ENCODE measurements at places on chromosomes 2 and 18.

DNA sequence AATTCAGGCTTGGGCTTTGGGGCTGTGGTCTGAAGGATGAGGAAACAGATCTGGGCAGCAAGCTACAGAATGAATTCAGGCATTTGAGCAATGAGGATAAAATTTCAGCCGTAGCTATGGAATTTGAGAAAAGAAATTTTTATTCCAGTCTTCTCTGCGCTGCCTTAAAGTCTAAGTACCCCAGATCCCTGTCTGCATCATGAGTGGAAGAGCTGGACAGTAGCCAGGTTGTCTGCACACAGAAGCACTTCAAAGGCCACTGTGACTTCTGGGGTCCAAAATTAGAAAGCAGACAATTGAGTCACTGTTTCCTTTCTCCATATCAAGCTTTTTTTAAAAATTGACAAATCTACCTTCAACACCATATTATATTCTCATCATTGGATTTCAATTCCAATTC is 787.6 kb upstream of the GCFC2 start:
- DNase-seq, result no peak

GRCh38 chr2:161946489-161947107 is 127.4 kb downstream of the DPP4 start:
- peak; percentile 32 for DNase-seq

GRCh38 chr2:217090024-217090473 is 230.2 kb upstream of the TNP1 start:
- no peak for DNase-seq

GRCh38 chr2:10028988-10029874 is 14.1 kb upstream of the KLF11 start:
- DNase-seq, result peak; percentile 31

- DNase-seq, result no peak
Observed at GRCh38 chr18:2111456-2111855, 459.8 kb downstream of the METTL4 start.

DNA sequence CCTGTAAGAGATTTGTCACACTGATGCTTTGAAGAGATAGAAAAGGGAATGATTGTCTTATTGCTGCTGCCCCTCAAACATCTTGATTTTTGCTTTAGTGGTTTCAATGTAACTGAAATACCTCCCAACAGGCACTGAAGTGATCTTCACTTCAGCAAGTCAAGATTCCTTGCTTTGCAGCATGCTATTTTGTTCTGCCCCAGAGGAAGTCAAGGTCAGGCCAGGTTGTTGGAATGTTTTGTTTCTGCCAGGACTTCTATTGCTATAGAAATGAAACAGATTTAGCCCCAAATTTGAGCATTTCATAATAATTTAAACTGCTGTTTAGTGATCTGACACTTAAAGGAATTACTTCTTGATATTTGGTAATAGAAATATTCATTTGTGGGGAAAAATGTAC is 277.6 kb downstream of the ZNF804A start:
- DNase-seq, result no peak

DNA sequence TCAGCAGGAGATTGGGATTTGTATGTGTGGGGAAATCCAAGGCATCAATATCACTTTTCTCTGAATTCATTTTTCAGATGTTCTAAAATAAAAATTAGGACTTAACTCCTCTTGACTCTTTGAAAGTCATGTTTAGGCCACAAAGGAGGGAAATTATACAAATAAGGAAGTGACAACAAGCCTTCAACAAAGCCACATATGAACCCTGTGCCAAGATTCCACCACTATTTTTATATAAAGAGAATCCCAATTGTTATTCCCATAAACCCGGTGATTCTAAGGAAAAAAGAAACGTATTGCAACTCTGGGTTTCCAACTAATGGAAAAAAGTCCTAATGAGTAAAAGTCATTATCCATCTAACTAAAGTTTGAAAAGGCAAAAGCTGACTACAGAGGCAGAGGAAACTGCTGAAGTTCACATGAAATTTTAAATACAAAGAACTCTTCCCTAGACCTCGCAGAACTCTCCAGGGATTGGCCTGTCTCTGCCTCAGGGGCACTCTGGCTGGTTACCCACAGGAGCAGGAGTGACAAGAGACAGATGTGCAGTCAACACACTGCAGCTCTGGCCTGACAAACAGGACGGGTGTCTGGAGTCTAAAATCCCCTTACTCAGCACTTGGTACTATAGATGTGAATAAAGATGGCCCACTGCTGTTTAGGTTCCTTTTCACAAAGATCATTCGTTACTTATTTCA is 11.5 kb downstream of the NPC1 start:
- no peak for DNase-seq

DNA sequence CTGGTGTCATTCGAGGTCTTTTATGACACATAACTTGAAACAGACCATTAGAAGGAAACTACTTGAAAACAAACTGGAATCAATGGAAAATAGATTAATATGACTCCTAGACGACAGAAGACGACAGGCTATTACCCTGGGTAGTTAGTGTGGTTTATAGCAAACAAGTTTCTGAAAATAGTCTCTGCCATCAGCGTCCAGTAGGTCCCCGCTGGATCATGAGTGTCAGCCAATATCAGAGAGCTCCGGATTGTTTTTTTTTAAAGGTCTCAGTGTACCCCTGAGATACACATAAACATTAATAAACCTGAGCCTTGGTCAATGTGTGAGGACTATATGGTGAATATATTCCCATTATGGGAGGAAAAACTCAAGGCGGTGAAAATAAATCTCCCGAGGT is 115.0 kb upstream of the THUMPD2 start:
- no peak for DNase-seq

- DNase-seq, result no peak
Observed at GRCh38 chr2:74911061-74911460, 47.4 kb upstream of the POLE4 start.

- DNase-seq, result no peak
Observed at GRCh38 chr2:61952288-61952687, 46.8 kb downstream of the COMMD1 start.

GRCh38 chr18:48831113-48831759 is 119.5 kb downstream of the SMAD7 start:
- DNase-seq, result no peak

GRCh38 chr18:36350251-36350651 is 52.7 kb downstream of the FHOD3 start:
- no peak for DNase-seq

DNA sequence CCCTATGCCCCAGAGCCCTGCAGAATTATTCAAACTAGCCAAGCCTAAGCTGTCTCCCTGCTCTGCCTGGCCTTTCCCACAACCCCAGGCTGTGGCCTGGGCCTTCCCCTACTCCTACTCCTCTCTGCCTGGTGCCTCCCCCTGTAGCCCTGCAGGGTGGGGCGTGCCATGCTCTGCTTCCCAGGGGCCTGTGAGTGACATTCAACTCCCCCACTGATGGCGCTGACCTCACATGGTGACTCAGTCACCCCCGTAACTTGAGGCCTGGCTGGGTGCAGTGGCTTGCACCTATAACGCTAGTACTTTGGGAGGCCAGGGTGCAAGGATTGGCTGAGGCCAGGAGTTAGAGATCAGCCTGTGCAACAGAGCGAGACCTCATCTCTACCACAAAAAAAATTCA is 60.6 kb downstream of the KIF1A start:
- DNase-seq, result no peak

GRCh38 chr2:2263196-2263829 is 67.8 kb downstream of the MYT1L start:
- DNase-seq, result no peak

- no peak for DNase-seq
Observed at GRCh38 chr2:167843217-167843616, 404.2 kb downstream of the STK39 start.

GRCh38 chr18:63980896-63981460 is 11.1 kb downstream of the SERPINB8 start:
- DNase-seq, result no peak

GRCh38 chr2:128520791-128521190 is 202.1 kb upstream of the HS6ST1 start:
- no peak for DNase-seq

DNA sequence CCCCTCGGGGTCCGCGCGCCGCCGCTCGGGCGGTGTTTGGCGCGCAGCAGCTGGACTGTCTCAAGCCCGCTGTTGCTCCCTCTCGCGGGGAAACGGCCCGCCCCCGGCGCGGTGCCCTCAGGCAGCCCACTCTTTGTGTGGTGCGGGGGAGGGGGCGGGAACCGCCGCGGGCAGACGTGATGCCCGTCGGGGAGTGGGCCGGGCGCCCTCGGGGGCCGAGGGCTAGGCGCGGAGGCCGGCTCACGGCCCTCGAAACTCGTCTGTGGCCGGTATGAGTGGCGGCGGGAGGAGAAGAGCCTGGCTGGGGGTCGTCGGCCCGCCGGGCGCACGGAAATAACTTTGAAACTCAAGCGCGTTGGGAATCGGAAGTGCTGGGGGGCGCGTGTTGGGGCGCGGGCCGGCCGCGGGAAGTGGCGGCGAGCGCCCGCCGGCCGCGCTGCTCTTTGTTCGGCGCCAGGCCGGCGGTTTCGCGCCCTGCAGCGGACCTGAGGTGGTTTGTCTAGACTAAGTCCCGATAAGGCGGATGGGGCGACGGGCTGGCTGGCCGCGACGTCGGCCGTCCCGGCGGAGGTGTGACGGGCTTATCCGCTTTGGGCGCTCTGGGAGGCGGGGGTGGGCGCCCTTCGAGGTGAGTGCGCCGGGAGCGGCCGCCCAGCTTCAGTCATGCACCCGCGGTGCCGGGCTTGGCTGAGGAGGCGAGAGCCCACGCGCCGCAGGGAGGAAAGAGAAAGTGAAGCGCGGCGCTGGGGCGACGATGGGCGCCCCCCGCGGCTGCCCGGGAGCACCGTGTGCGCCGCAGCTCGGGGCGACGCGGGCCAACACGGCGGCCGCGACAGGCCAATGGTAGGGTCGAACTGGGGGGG is 679 bp downstream of the PTMA start:
- peak; percentile 72 for DNase-seq
